NCI-H510A (cell line): ENCODE measurements at places on chromosomes 4 and X.

GRCh38 chr4:173493041-173493440 is 37.0 kb downstream of the HAND2 start:
- DNase-seq: no peak

DNA sequence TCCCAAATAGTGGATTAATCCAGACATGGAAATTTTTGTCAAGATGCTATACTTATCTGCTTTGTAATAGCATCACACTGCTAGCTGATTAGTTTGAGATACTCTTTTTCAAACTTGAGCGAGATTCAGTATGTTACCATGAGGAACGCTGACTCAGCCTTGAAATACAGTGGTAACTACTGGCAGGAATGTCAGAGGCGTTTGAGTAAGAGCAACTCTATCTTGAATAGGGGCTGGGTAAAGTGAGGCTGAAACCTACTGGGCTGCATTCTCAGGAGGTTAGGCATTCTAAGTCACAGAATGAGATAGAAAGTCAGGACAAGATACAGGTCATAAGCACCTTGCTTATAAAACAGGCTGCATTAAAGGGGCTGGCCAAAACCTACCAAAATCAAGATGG is 2519.6 kb downstream of the ARAP2 start:
- no peak for DNase-seq

- no peak for DNase-seq
Observed at GRCh38 chr4:88419874-88420273, 37.0 kb upstream of the HERC5 start.

- no peak for DNase-seq
Observed at GRCh38 chr4:15754323-15754722, 23.8 kb upstream of the CD38 start.
